ENCODE measurements at places on chromosomes 5 and 9. TPM values are rescaled to one million over a fixed set of nuclear protein-coding genes. Genes with fewer than 3 reads are reported as not detected.
A peak's percentile ranks its signal among the peaks of the same experiment; 100 is the strongest.

The PAIP2 gene
- total RNA-seq = 67.9 TPM

The ANKRD34B gene
- total RNA-seq = not detected

The GALNT12 gene
- total RNA-seq = 4.7 TPM

The CDH12 gene
- not detected for total RNA-seq

The DCAF12 gene
- 49.2 TPM for total RNA-seq

The FOXD4 gene
- total RNA-seq = 0.20 TPM

The ANKRD20A1 gene
- not detected for total RNA-seq

- H3K27me3 ChIP-seq = no peaks in the 10 kb centered on the region
- DNase-seq = no peak
- no peaks in the 10 kb centered on the region for H3K4me1 ChIP-seq
These were observed 31.3 kb upstream of the TAS2R1 start for GRCh38 chr5:9661316-9662015.

- H3K4me3 ChIP-seq = no peak overlapping the region
- no peaks in the 10 kb centered on the region for H3K4me1 ChIP-seq
- no peaks in the 10 kb centered on the region for H3K36me3 ChIP-seq
- no peak for DNase-seq
These were observed 58.1 kb downstream of the DMRT1 start for GRCh38 chr9:899440-900184.

DNA sequence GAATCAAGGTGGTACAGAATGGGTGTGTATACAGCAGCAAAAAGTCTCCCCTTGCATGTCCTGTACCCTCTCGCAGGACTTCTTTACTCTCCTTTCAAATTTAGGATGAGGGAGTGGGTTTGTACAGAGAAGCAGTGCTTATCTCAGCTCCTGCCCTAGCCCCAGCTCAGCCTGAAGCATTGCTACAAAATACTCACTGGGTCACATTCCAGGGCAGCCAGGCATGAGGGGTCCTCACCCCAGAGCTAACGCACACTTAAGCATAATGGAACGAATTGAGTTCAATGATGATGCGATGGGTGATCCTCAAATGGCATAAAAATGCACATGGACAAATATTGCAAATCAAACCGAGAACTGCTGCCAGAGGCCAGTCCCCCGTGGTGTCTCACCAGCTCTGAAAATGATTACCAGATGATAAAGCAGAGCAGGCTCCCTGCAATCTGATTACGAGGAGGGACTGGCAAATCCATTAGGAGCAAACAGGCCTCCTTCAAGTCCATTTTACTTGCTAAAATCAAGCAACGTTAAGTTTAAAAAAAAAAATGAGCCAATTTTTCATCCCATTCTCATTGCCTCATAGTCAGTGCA lies 231.6 kb upstream of the TAS2R1 start:
- H3K27ac ChIP-seq = no peak overlapping the region
- no peak overlapping the region for H3K4me3 ChIP-seq
- H3K36me3 ChIP-seq = no peaks in the 10 kb centered on the region
- no peak for DNase-seq
- H3K4me1 ChIP-seq = no peaks in the 10 kb centered on the region
- H3K27me3 ChIP-seq = no peaks in the 10 kb centered on the region

GRCh38 chr5:64947031-64947430 lies 178.3 kb downstream of the CWC27 start:
- no peaks in the 10 kb centered on the region for H3K36me3 ChIP-seq
- no peaks in the 10 kb centered on the region for H3K4me1 ChIP-seq
- H3K4me3 ChIP-seq = no peak overlapping the region
- no peaks in the 10 kb centered on the region for H3K27me3 ChIP-seq
- no peak for DNase-seq
- no peak overlapping the region for H3K27ac ChIP-seq

- DNase-seq = no peak
- no peaks in the 10 kb centered on the region for H3K36me3 ChIP-seq
- H3K27me3 ChIP-seq = no peaks in the 10 kb centered on the region
These were observed 75.2 kb upstream of the FBXL7 start for GRCh38 chr5:15424769-15425168.

DNA sequence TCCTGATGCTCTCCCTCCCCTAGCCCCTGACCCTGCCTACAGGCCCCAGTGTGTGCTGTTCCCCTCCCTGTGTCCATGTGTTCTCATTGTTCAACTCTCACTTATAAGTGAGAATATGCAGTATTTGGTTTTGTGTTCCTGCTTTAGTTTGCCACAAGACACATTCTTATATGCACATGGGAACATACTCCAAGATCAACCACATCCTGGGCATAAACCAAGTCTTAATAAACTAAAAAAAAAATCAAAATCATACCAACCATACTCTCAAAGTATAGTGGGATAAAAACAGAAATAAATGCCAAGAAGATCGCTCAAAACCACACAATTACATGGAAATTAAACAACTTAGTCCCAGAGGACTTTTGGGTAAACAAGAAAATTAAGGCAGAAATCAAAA lies 11.2 kb upstream of the ZCCHC9 start:
- no peak overlapping the region for H3K27ac ChIP-seq
- H3K4me3 ChIP-seq = no peak overlapping the region
- peaks cover 9% of the 10 kb centered on the region for H3K4me1 ChIP-seq
- DNase-seq = no peak
- H3K36me3 ChIP-seq = no peaks in the 10 kb centered on the region

GRCh38 chr9:136093346-136093986 lies 1.6 kb downstream of the NACC2 start:
- no peaks in the 10 kb centered on the region for H3K27me3 ChIP-seq
- H3K27ac ChIP-seq = peak overlapping the region; percentile 47
- DNase-seq = no peak
- no peaks in the 10 kb centered on the region for H3K36me3 ChIP-seq
- peak overlapping the region; percentile 50 for H3K4me3 ChIP-seq
- H3K4me1 ChIP-seq = peaks cover 23% of the 10 kb centered on the region

DNA sequence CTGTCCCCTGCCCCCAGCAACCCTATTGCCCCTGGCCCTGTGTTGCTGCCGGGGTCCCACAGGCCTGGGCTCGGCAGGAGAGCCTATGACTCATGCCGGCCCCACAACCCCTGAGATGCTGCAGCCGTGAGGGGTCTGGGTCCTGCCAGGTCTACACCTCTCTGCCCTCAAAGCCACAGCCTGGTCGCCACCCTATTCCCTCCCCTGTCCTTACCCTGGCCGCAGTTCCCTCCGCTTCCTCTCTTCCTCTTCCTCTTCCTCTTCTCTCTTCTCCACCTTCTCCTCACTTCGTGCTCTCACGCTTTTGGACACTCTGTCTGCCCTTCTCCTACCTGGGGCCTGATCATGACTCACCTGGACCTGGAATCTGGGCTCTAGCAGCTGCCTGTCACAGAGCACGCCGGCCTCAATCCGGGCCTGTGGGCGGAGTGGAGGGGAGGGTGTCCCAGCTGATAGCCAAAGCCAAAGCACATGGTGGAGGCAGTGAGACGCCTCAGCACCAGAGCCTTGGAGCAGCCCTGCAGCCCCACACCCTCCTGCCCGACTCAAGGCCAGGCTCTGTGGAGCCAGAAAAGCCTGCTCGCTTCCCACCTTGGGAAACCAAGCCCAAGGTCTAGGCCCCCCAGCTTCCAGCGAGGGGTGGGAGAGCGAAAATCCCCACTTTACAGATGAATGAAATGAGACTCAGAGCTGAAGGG lies 26.8 kb upstream of the CSF1R start:
- no peak overlapping the region for H3K4me3 ChIP-seq
- H3K36me3 ChIP-seq = no peaks in the 10 kb centered on the region
- H3K4me1 ChIP-seq = no peaks in the 10 kb centered on the region
- H3K27ac ChIP-seq = no peak overlapping the region
- no peaks in the 10 kb centered on the region for H3K27me3 ChIP-seq

- no peaks in the 10 kb centered on the region for H3K27me3 ChIP-seq
- no peak overlapping the region for H3K4me3 ChIP-seq
- no peaks in the 10 kb centered on the region for H3K4me1 ChIP-seq
- H3K27ac ChIP-seq = no peak overlapping the region
- DNase-seq = no peak
- no peaks in the 10 kb centered on the region for H3K36me3 ChIP-seq
These were observed 57.6 kb upstream of the RASA1 start for GRCh38 chr5:87210076-87210475.

GRCh38 chr9:117180896-117181445 lies 233.9 kb downstream of the ASTN2 start:
- H3K4me3 ChIP-seq = no peak overlapping the region
- H3K4me1 ChIP-seq = no peaks in the 10 kb centered on the region
- no peaks in the 10 kb centered on the region for H3K36me3 ChIP-seq
- H3K27ac ChIP-seq = no peak overlapping the region

DNA sequence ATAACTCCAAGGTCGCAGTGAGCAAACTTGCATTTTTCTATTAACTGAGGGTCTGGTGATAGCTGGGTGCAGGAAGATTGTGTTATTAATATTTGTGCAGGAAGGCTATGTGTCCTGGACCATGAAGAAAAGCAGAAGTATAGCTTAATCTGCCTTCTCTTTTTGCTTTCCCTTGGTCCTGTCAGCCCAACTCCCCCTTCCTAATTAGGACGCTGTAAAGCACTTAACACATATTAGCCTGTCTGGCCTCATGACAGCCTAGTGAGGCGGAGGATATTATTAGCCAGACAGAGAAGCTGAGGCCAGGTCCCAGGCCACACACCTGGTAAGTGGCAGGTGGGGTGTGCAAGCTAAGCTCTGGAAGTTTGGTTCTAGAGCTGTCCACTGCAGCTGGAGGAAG lies 29.5 kb downstream of the SLC46A2 start:
- H3K4me3 ChIP-seq = no peak overlapping the region
- DNase-seq = no peak
- no peaks in the 10 kb centered on the region for H3K27me3 ChIP-seq
- H3K4me1 ChIP-seq = no peaks in the 10 kb centered on the region
- H3K27ac ChIP-seq = no peak overlapping the region
- peaks cover 3% of the 10 kb centered on the region for H3K36me3 ChIP-seq

- no peak overlapping the region for H3K4me3 ChIP-seq
- H3K36me3 ChIP-seq = no peaks in the 10 kb centered on the region
- DNase-seq = no peak
- H3K27ac ChIP-seq = no peak overlapping the region
- H3K4me1 ChIP-seq = no peaks in the 10 kb centered on the region
These were observed 263.0 kb downstream of the PDZD2 start for GRCh38 chr5:31901807-31902530.

DNA sequence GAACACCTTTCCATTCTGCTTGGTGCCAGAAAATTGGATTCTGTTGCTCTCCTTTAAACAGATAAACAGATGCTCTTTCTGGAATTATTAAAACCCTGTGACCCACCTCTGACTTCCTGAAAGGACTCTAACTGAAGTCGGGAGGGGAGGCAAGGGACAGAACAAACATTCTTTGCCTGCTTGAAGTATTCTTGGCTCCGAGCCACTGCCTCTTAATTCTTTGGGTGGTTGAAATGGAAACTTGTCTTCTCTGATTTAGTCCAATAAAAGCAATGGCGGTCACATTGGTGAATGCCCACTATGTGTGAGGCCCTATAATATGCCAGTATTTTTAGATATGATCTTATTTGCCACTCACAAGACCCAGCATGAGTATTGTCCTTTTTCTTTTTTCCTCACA lies 236.8 kb downstream of the SLIT3 start:
- no peak overlapping the region for H3K4me3 ChIP-seq
- no peaks in the 10 kb centered on the region for H3K36me3 ChIP-seq
- H3K4me1 ChIP-seq = no peaks in the 10 kb centered on the region
- no peak overlapping the region for H3K27ac ChIP-seq
- no peak for DNase-seq

- no peaks in the 10 kb centered on the region for H3K4me1 ChIP-seq
- H3K27me3 ChIP-seq = no peaks in the 10 kb centered on the region
- no peaks in the 10 kb centered on the region for H3K36me3 ChIP-seq
- H3K4me3 ChIP-seq = no peak overlapping the region
These were observed 524.3 kb upstream of the GRAMD2B start for GRCh38 chr5:125898851-125899405.

DNA sequence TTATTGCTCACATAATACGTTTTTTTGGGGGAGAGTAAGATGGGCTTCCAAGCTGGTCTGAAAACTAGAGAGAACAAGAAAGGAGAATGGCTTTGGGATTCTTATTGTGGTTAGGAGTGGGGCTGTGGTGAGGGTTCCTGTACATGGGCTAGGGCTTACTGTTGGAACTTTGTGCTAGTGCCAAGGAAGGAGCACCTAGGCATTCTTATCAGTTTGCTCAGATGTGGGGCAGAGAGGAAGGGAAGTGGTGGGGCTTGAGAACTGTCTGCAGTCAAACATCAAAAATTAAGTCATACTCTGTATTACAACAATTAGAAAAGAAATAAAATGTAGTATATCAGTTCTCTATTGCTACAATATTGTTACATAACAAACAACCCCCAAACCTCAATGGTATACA lies 4.0 kb upstream of the THBS4 start:
- no peak for DNase-seq
- H3K4me3 ChIP-seq = no peak overlapping the region
- H3K27me3 ChIP-seq = peaks cover 19% of the 10 kb centered on the region

GRCh38 chr5:79077680-79078365 lies 8.3 kb downstream of the BHMT2 start:
- H3K27ac ChIP-seq = no peak overlapping the region
- H3K36me3 ChIP-seq = no peaks in the 10 kb centered on the region
- no peaks in the 10 kb centered on the region for H3K4me1 ChIP-seq
- H3K4me3 ChIP-seq = no peak overlapping the region
- no peaks in the 10 kb centered on the region for H3K27me3 ChIP-seq

GRCh38 chr9:107627781-107628180 lies 138.2 kb upstream of the KLF4 start:
- no peaks in the 10 kb centered on the region for H3K27me3 ChIP-seq
- H3K4me3 ChIP-seq = no peak overlapping the region
- no peaks in the 10 kb centered on the region for H3K36me3 ChIP-seq
- DNase-seq = no peak
- no peak overlapping the region for H3K27ac ChIP-seq
